ENCODE measurements at places on chromosomes 12 and 14.

GRCh38 chr12:46571608-46572007, 199.0 kb upstream of the SLC38A2 start:
- DNase-seq: no peak

GRCh38 chr12:41053046-41053445, 135.1 kb upstream of the PDZRN4 start:
- DNase-seq: no peak

- DNase-seq: no peak
These were observed 20.9 kb downstream of the RASAL1 start for GRCh38 chr12:113114447-113115178.

DNA sequence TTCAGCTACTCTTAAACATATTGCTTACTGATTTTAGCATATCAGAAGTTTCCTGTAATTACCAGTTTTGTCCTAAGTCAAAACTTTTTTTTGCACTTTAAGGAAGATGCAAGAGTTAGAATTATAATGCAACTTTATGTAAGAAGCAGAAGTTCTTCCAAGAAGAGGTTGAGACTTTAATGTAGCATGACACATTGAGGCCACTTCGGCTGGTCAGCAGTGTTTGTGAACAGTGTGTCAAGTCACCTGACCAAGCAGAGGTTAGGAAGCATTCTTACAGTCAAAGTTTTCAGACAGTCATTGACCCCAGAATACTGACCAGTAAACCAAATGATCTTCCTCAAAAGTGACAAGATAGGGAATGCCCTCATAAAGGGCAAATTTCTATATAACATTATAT, 15.2 kb downstream of the FGFR1OP2 start:
- no peak for DNase-seq

GRCh38 chr14:32183151-32184058, 18.4 kb upstream of the RNU6-7 start:
- DNase-seq: no peak

DNA sequence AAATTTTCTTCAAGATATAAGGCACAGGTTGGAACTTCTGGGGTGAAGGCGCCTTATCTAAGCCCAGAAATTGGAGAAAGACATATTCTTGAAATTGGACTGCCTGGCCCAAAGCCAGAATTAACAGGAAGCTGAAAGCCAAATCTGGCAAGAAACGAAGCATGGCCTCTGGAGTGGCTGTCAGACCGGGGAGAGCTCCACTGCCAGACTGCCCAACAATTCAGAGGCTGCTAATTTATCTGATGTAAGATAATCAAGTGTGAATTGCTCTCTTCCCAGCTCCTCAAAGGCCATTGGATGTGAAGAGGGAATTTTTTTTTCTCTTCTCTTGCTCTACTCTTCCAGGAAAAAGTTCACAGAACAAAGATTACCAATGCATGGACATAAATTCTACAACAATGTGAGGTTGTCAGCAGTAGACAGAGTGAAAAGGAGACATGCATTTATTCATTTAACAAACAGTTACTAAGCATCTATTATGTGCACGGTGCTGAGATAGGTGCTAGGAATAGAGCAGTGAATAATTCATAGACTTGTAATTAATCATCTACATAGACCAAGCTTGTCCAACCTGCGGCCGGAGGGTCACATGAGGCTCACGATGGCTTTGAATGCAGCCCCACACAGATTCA, at the start of gene GDF3:
TSS of gene GDF3 (minus strand) at position 210 of the 632 bp plus-strand sequence. CDS start at position 163, 47 bp downstream.
- DNase-seq: no peak

GRCh38 chr12:82414044-82414443, 55.7 kb downstream of the METTL25 start:
- DNase-seq: no peak

- no peak for DNase-seq
These were observed 72.7 kb downstream of the ESR2 start for GRCh38 chr14:64221391-64222003.

- DNase-seq: no peak
These were observed 188.1 kb downstream of the SNAPC1 start for GRCh38 chr14:61950340-61950739.

DNA sequence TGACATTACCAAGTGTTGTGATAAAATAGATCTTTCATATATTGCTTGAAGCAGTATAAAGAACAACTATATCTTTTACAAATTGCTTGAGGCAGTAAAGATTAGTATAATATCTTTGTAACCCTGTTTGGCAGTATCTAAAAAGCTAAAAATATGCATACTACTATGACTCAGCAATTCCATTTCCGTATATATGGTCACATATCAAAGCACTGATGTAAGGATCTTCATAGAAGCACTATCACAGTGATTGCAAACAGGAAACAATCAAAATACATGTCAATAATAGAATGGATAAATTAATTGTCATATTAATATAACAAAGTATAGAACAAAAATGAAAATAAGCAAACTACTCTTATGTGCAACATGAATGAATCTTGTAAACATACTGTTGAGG, 158.4 kb upstream of the IGF1 start:
- no peak for DNase-seq

DNA sequence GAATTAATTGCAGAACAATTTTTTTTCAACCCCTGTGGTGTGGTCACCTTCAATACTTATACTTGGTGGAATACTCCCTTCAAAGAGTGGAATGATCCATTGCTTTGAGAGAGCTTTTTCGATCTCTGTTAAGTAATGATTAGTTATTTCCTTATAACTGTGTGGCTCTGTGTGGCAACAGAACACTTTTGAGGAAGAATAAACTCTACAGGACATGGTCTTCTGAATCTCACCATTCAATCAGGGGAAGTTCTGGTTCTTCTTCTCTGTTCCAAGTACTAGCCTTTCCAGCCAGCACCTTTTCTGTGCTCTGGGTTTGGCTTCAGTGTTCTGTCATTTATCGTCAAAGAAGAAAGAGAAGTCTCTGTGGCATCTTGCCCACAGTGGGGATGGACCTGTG, 369.2 kb downstream of the ZFP36L1 start:
- DNase-seq: no peak

GRCh38 chr12:78210894-78211302, 380.2 kb downstream of the NAV3 start:
- no peak for DNase-seq

GRCh38 chr12:51341251-51342007, 5.0 kb downstream of the CELA1 start:
- peak; percentile 52 for DNase-seq

- no peak for DNase-seq
These were observed 80.4 kb downstream of the RASSF9 start for GRCh38 chr12:85755760-85756159.

DNA sequence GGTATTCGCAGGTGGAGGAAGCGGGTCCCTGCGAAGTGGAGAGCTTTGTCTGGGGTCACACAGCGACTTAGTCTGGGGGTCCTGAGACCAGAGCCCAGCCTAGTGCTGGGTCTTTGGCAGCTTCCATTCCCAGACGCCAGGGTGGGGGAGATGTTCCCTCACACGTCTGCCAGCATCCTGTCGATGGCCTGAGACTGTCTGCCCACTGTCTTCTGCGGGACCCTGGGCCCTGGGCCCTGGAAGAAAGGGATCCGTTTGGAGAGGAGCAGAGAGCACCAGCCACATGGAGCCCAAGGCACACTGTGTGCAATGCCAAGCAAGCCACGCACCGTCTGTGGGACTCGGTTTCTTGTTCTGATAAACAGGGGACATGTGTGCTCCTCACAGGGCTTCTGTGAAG, 197.2 kb downstream of the KIF26A start:
- DNase-seq: no peak

DNA sequence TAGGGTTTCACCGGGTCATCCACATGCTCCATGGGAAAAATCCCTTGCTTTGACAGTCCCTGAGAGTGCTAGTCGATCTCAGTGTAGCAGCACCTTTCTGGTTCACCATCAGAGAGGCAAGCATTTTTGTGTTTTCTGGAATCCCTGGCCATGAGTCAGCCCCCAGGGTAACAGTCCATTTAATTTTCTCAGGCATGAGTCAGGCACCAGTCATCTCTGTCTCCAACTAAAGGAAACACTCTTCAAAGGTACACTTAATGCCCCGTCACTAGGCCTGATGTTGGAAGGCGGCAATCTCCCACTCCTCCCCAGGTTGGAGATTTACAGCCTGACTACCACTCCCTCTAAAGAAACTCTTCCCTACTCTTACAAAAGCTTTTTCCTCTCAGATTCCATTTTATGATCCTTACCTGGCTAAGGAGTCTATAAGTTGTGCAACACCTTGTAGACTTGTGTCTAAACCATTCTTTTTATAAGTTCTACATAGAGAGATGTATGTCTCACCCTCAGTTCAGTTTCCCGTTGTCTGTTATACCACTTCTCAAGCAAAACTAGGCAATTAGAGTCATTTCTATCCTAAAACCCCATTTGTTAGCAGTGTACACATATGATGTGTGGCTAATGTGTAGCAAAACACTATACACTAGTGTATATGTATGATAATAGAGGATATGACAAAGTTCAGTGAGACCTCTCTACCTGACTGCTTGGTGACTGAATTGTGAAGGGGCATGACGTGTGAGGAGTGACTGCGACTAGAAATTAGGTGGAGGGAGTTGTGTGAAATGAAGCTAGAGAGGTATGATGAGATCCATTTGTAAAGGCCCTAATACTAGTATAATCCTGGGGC, 24.6 kb downstream of the TMEM19 start:
- no peak for DNase-seq

DNA sequence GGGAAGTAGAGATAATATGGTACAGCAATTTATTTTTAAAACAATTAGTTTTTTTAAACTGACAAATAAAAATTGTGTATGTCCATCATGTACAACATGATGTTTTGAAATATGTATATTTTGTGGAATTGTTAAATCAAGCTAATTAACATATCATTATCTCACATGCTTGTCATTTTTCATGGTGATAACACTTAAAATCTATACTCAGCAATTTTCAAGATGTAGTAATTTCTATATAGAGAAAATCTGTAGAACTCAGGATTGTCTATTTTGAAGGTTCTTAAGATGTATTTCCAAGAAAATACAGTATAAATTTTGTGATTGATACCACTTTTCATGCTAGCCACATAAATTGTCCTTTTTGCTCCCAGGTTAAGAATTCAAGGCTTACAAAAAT, 247.1 kb downstream of the FBXL14 start:
- no peak for DNase-seq

- DNase-seq: no peak
These were observed 6.9 kb downstream of the TMBIM6 start for GRCh38 chr12:49748306-49748705.

- no peak for DNase-seq
These were observed 2.8 kb downstream of the PRMT8 start for GRCh38 chr12:3493859-3494176.

DNA sequence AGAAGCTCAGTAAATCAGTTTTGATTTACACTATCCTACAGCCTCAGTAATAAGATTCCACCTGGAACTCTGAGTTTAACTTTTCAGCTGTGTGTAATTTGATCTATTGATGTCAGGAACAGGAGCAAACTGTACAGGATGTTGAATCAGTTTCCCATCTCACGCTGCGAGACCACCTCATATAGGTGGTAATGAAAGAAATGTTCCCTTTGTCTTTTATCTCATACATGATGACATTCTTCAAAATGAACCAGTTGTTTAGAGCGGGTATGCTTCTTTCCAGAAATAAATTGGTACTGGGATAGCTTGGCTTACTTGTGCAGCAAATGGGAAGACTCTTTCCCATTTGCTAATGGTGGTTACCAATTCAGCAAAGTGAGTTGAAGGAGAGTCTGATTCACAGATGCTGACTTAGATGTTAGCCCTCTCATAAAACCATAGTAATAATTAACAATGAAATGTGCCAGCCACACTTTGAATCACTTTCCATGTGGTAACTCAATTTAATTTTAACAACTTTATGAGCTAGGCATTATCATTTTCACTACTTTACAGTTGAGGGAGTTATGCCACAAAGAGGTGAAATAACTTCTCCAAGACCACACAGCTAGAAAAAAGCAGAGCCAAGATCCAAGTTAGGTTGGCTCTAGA, 251.5 kb downstream of the PAWR start:
- no peak for DNase-seq

DNA sequence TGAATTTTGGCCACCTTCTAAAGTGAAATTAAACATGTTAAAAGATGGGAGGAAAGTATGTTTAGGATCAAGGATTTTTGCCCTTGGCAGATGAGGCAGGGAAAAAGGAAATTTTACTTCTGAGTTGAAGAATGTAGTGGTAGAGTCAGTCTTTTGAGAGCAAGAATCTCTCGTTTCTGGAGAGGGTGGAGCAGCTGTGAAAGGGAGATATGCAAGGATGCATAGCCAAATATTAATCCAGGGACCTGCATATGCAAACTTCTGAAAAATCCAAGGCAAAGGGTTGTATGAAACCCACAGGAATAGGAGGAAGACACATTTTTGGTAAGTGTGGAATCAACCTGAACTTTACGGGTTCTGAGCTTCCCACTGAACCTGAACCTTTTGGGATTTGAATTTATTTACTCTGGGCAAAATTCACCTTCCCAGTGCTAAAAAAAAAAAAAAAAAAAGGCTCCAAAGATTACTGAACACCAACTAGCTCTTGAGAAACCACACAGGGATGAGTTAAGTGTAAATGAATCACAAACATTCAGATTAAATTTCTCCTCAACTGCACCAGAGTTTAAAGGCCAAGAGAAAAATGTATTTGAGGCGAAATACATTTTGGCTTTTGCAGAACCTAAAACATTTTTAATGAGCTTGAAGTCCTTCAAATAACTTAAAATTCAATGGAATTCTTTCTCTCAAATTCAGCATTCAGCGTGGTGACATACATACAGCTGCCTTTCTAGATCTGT, 187.1 kb upstream of the CDKN3 start:
- no peak for DNase-seq

- DNase-seq: no peak
These were observed 25.4 kb downstream of the NEK9 start for GRCh38 chr14:75101491-75101890.

GRCh38 chr12:88298761-88299242, 156.7 kb downstream of the TMTC3 start:
- peak; percentile 6 for DNase-seq

DNA sequence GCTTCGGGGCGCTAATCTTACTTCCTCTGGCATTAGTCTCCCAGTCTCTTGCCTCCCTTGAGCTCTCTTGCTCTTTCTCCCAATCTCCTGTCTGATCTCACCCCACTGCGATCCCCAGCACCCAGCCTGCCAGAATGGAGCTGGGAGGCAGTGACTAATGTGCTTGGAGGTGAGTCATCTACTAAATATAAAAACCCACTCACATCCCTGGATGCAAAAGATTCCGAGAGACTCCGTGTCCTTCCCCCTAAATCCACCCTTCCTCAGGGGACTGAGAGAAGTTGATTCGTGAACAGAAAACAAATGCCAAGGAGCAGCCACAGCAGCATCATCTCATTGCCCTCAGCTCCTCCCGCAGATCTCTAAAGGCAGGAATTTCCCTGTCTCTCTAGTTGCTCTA, 45.7 kb upstream of the KCNA5 start:
- no peak for DNase-seq

DNA sequence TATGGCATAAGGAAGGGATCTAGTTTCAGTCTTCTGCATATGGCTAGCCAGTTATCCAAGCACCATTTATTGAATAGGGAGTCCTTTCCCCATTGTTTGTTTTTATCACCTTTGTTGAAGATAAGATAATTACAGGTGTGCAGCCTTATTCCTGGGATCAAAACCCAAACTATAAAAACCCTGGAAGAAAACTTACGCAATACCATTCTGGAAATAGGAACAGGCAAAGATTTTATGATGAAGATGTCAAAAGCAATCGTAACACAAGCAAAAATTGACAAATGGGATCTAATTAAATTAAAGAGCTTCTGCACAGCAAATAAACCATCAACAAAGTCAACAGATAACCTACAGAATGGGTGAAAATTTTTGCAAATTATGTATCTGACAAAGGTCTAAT, 128.5 kb upstream of the DCN start:
- DNase-seq: no peak

GRCh38 chr12:101891462-101891971, 14.1 kb downstream of the DRAM1 start:
- no peak for DNase-seq

- DNase-seq: no peak
These were observed 977 bp upstream of the TMEM120B start for GRCh38 chr12:121711361-121712189.

Measured in activated T-cell treated with anti-CD3 and anti-CD28 coated beads for 48 hours (primary cell).